ENCODE measurements at places on chromosomes 7 and 10.

- no peak for DNase-seq
These were observed 282.9 kb downstream of the GRID1 start for GRCh38 chr10:86083664-86084175.

DNA sequence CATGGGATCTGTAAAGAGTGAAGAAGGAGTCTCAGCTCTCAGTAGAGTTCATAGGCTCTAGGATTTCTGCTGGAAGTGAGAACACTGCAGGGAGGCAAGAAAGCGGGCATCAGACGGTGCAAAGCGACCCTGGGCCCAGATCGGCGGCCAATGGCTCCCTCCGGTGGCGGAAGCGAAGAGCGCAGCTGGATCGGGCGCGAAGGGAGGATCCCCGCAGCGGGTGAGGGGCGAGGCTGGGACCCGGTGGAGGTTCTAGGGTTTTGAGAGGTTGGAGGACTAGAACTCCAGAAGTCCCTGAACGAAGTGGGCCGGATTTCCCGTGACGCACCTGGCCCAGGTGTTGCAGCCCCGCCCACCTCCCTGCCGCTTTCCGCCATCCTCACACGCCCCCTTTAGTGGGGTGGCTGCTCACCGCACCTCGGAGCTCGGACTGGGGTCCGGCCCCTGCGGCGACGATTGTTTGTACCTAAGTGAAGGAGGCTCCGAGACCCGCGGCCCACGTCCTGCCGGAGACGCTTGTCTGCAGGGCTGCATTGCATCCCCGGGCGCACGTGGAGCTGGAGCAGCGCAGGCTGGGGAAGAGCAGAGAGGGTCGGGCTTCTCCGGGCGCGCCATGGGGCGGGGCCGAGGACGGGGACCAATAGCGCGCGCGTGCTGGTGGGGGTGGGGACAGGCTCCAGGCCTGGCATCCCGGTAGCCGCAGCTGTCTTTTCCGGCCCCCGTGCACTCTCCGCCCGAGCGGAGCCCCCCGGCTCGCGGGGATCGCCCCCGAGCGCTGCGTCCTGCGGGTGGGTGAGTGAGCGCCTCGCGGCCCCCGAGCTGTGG lies at the start of gene SLC12A9:
SLC12A9 (plus strand) TSS at position 666 of the 825 bp plus-strand sequence. CDS start 1,485 bp downstream, outside the sequence.
- DNase-seq = peak; percentile 78

GRCh38 chr10:69839696-69840345 lies 38.1 kb downstream of the COL13A1 start:
- DNase-seq = no peak

DNA sequence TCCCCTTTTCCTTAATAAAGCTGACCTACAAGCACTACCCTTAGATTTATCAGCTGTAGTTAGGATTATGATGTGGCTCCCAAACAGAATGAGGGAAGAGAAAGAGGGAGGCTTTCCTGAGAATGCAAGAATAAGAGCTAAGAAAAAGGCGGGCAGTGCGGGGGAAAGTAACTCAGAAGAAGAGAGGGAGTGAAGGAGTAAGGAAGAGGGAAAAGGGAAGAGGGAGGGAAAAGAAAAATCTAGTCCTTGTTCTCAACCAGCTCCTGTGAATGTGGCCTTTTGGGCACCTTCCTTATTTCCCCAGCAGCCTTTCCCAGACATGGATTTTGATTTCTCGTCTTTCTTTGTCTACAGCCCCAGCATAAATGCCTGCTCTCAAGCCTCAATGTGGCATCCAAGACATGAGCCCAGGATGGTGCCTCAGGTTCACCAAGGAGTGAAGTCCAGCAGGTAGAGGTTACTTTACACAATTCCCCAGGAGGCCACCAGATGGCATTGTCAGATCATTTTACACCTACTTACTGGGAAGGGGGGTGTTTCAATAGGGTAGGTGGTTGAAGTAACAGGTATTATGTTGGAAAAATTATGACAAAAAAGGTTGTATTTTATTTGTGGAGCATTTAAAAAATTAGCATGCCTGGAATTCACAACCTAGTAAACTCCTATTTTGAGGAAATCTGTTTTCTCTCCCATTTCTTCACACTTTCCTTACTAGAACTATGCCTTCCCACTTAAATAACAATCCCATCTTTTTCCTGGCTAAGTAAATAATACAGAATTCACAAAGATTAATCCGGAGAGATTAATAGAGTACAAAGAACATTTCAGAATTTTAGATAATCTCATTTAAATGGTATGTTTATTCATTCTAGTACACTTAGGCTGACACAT lies 106.5 kb downstream of the HTR7 start:
- peak; percentile 18 for DNase-seq

DNA sequence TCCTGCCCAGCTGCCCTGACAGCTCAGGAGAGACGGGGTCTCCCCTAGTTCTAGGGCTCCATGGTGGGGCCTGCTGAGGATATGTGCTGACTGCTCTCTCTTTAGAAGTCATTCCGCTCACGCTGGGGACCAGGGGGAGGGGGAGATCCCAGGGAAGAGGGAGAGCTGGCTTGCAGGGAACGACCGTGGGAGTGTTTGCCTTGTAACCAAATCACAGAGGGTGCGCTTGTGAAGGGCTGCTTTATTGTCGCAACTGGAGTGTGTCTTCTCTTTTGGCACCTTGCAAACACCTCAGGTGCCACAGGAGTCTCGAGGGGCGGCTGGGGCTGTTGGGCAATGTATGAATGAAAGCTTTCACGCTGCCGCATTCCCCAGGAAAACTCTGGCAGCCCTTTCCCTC lies 531.3 kb upstream of the MKI67 start:
- no peak for DNase-seq

GRCh38 chr10:98309366-98310355 lies 41.7 kb upstream of the LOXL4 start:
- no peak for DNase-seq

- no peak for DNase-seq
These were observed 4.7 kb downstream of the AFAP1L2 start for GRCh38 chr10:114399576-114399975.

DNA sequence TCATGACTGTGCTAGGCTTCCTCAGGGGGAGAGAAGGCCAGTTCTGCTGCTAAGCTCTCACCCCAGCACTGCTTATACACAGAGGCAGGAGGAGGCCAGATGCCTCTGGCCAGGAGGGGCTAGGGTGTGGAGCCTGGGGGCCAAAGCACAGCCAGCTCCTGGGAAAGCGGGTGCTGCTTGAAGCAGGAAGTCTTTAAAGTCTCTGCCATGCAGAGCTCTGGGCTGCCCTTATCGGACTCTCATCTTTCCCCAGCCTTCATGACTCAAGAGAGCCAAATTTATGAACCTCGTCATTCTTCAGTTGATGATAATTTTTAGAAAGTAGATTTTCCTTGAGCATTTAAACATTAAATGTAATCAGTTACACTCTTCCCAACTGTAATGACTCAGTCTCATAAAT lies 11.2 kb upstream of the TSPAN14 start:
- no peak for DNase-seq

DNA sequence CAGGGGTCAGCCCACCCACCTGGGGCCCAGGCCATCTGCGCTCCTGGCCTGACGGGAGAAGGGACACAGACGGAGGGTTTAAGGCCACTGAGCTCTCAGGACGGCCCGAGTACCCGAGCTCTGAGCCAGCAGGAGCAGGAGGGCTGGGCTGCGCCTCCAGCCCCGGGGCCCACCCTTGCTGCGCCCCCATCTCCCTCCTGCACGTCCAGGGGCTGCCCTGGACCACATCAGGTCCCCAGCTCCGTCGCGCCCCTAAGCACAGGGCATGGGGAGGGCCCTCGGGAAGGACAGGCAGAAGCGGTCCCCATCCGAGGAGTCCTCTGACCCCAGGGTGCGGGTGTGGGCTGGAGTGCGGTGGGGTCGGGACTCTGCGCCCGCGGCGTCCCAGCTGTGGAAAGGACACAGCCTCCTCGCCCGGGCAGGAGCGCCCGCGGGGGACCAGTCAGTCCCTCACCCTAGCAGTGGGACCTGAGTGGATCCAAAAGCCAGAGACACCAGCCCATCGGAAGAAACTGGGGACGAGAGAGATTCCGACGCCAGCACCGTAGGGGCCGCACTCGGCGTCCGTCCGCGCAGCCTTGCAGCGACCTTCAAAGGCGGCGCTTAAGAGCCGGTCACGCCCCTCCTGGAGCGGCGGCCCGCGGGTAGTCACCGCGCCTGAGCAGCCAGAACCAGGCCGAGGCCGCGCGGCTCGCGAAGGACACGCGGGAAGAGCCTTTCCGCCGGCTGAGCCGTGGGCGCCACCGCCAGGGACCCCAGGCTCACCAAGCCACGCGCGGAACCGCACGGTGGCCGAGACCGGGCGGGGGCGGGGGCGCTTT lies 15.9 kb downstream of the CAMK2B start:
- DNase-seq = peak; percentile 23

DNA sequence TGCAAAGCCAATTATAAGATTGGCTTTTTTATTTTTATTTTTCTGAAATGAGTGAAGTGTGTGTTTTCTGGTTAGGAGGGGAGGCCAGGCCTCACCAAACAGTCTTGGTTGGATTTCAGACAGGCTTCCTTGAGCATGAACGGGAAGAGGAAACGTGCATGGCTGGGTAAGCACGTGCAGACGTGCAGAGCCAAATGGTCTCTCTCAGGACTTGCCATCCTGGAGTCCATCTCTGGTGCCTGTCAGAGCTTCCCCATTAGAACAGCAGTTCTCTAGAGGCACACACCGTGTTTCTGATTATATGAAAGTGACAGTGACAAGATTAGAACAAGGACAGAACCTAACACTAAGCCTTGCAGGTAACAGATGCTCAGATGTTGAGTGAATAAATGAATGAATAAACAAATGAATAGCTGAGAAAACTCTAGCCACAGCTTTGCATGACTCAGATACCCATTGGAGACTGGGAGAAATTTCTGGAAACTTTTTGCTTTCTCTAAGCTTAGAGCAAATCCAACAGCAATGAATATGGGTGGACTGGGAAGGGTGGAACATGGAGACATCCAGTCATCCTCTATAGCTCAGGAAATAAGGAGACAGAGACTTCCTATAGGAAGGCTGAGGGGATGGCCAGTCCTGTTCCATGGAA lies 11.8 kb upstream of the CALD1 start:
- no peak for DNase-seq

GRCh38 chr7:141872931-141873330 lies 31.6 kb upstream of the PRSS37 start:
- no peak for DNase-seq

GRCh38 chr7:141016349-141016748 lies 1.6 kb upstream of the MRPS33 start:
- no peak for DNase-seq

GRCh38 chr7:41870461-41871138 lies 167.7 kb upstream of the INHBA start:
- no peak for DNase-seq

- no peak for DNase-seq
These were observed 2.4 kb upstream of the PRR15 start for GRCh38 chr7:29561271-29561670.

GRCh38 chr10:89283025-89283935 lies 18.6 kb upstream of the IFIT2 start:
- no peak for DNase-seq

GRCh38 chr10:75441196-75441595 lies 9.8 kb downstream of the LRMDA start:
- no peak for DNase-seq

DNA sequence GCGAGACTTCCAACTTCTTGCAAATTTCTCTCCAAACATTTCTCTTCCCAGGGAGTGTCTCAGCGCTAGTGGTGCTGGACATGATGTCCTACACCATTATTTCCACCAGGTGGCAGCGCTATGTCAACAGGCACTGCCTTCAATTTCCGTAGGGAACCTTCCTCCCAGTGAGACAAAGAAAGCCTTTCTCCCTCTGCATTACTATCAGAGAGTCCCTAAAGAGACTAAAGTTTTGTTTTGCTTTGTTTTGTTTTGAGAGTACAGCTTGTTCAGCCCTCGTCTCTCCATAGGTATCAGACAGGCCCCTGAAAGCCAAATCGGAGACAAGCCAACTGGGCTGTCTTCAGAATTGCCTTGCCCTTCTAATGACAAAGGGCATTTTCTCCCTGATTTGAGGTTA lies 44.2 kb upstream of the GGCT start:
- peak; percentile 19 for DNase-seq

GRCh38 chr7:127710635-127711034 lies 58.6 kb downstream of the SND1 start:
- no peak for DNase-seq

DNA sequence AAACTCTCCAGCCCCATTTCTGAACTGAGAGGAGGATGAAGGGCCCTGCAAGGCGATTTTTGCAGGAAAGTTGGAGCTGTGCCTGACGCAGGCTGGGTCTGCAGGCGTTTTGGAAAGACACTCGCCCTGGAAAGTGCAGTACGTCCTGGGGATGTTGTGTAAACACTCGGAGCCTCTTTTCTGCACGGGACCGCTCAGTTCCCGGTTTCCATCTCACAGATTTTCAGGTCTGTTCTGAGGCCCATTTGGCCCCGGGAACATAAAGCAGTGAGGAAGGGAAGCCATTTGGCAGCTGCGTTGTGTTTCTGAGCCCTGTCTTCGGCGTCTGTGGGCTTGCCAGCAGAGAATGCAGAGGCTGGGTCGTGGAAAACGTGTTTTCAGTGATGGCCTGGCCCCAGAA lies 655.0 kb upstream of the MGMT start:
- DNase-seq = no peak

DNA sequence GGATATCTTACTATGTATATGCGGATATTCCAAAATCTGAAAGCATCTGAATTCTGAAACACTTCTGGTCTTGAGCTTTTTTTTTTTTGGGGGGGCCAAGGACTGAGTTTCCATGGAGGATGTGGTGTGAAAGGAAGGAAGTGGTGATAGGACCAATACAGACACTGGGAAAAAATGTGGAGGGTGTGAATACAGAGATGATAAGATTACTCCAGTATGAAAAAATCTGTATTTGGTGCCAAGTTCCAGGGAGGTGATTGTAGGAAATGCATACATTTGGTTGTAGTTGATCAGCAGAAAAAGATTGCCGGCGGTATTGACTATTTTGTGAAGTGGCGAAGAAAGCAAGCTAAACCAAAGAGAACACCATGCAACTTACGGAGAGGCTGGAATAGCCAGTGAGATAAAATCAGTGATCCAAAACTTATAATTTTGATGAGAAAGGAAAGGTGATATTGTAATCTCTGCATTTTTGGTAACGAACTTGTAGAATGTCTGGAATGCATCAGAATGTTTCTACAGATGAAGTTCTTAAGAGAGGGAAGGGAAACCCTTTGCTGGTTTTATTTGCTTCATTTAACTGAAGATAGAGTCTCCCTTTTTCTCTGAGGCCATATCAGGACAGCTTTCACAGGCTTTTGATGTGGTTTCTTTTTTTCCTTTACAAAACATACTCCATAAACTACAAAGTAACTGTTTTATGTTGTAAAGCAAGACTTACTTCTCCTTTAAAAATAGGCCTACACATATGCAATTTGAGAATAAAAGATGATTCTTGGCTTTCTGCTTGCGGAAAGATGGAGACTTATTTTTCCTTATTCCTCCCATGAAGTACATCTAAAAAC lies 6.0 kb downstream of the WDR37 start:
- no peak for DNase-seq

DNA sequence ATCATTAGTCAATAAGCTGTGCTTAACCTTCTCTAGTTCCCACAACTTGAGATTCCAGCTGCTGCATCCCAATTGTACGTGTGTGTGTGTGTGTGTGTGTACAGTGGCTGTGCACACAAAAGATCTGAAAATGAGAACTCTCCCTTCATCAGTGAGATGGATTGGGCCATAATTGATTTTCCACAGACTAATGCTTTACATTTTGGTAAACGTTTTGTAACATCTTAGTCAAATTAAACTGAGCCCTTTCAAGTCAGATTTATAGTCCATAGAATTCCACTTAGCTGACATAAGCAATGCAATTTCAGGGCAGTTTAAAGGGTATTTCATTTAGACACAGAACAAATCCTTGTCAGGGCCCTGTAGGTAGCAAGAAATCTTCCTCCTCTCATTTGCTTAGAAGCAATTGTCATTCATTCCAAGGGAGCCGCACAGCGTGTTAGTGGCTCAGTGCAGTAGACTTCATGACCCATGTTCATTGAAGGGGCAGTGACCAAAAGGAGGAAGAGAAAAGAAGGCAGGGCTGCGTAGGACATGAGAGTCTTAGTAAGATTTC lies 1123.5 kb upstream of the AUTS2 start:
- no peak for DNase-seq

Data from activated CD4-positive, alpha-beta T cell treated with anti-CD3 and anti-CD28 coated beads for 24 hours (primary cell).